ENCODE measurements at places on chromosomes 2 and 18. TPM values are rescaled to one million over a fixed set of nuclear protein-coding genes. Genes with fewer than 3 reads are reported as not detected.

GRCh38 chr2:162184359-162184758, 32.3 kb upstream of the GCG start:
- DNase-seq: no peak

GRCh38 chr18:51404620-51405019, 207.1 kb upstream of the MEX3C start:
- no peak for DNase-seq

DNA sequence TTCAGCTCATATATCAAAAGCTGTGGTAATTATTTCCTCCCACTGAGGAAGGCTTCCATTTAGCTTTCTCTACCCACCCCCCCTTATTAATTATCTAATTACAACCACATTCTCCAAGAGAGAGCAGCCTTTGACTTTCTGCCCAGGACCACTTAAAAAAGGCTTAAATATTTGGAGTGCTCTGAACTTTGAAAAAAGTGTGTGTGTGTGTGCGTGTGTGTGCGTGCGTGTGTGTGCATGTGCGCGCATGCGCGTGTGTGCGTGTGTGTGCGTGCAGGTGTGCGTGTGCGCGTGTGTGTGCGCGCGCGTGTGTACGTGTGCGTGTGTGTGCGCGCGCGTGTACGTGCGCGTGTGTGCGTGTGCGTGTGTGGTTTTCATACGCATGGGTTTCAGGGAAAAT, 57.8 kb downstream of the TWIST2 start:
- no peak for DNase-seq

- DNase-seq: no peak
Observed at GRCh38 chr2:58756336-58756735, 515.2 kb upstream of the FANCL start.

- DNase-seq: no peak
Observed at GRCh38 chr18:23578891-23579653, 7.2 kb downstream of the NPC1 start.

GRCh38 chr2:113230531-113230930, 48.2 kb downstream of the PAX8 start:
- no peak for DNase-seq

DNA sequence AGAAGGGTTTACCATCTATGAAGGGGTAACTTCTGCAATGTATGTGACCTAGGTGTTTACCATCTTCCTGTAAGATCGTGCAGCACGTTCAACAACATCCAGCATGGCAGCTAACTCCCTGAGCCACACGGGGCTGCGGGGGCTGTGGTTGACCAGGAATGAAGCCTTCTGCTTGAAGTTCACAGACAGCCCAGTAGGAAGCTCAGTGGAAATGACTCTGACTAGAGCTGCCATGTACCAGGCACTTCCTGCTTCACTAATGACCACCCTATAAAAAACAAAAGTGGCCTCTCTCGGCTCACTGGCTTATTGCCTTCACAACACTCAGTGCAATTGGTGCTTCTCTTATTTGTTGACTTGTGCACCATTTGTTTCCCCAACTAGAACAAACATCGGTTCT, 99.7 kb upstream of the SMAD7 start:
- no peak for DNase-seq

DNA sequence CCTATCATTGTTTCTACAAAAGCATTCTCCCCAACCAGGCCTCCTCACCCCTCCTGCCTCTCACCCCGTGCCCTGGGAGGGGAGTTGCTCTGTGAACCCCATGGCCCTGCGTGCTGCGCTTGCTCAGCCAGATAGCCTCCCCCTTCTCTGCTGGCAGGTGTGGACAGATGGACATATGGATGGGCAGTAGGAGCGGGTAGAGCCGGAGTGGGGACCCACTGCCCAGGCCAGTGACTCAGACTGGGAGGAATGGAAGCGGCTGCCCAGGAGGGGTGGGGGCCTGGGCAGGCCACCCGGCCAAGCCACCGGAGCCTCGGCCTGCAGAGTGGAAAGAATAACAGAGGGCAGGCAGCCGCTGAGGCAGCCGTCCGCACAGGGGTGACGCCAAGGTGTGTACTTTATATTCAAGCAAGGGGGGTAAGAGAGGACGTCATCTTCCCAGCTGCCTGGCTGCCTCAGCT, 8.7 kb downstream of the CYP26B1 start:
- peak; percentile 8 for DNase-seq

DNA sequence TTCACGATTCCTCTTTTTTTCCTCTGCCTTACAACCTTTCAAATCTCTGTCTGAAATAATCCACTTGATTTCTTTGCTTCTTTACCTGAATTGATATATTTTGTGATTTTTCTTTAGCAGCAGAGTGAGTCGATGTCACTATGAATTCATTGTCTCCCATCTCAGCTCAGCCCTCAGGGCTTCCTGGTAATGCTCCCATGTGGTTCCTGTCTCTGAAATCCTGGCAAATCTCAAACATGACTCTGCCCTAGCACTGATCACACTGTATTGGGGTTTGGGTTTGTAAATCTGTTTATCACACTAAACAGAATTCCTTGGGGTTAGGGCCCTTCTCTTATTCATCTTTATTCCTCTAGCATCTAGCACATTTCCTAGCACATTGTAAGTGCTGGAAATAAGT, 43.0 kb upstream of the MSTN start:
- no peak for DNase-seq

DNA sequence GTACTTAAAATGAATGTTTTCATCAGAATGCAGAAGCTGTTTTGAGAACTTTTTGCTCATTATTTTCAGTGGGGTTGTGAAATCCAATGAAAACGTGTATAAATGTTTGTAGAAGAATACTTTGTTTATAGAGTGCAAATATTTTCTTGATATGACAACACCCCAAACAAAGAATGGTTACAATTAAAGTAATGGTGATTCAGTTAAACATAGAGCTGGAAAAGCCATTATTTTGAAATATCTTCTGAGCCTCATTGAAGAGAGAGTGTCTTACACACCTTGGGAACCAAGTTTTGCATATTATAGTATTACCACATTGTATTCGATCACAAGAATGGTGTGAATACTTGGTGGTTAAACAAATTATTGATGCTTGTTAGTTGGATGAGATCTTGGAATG, 48.7 kb downstream of the SPTBN1 start:
- DNase-seq: no peak

GRCh38 chr2:197972061-197972460, 167.7 kb downstream of the PLCL1 start:
- no peak for DNase-seq

- no peak for DNase-seq
Observed at GRCh38 chr18:49223837-49224529, 236.5 kb downstream of the DYM start.

The IL1RL2 gene
- 0.73 TPM for total RNA-seq

The PAX8 gene
- total RNA-seq: not detected

The C1QL2 gene
- total RNA-seq: 0.27 TPM

The CD8B2 gene
- not detected for total RNA-seq

The ANKRD29 gene
- total RNA-seq: 9.5 TPM
